Suppressor macrophage treated with lipopolysaccharide for 1 hour (primary cell): ENCODE measurements at places on chromosomes 2 and 18.

- DNase-seq = peak; percentile 38
Measured at GRCh38 chr2:135948642-135949355, 36.6 kb downstream of the DARS1 start.

DNA sequence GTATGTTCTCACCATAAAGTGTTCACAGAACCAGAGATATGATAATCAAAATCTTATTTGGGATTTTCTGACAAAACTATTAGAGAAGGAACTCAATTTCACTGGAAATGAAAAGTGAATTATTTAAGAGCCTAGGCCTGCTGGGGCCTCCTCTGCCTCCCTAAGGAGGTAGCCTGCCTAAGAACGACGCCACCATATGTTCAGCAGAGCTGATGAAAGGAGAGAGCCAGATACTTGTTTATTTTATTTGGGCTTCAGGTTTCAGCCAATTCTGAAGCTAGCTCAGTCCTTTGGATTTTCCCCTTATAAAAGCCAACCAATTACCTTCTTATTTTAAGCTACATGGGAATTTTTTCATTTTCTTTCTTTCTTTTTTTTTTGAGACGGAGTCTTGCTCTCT lies 433.1 kb upstream of the MAP2 start:
- DNase-seq = no peak

- no peak for DNase-seq
Measured at GRCh38 chr2:85642725-85643124, 25.3 kb downstream of the SFTPB start.

- DNase-seq = no peak
Measured at GRCh38 chr18:2138552-2138951, 432.8 kb downstream of the METTL4 start.

DNA sequence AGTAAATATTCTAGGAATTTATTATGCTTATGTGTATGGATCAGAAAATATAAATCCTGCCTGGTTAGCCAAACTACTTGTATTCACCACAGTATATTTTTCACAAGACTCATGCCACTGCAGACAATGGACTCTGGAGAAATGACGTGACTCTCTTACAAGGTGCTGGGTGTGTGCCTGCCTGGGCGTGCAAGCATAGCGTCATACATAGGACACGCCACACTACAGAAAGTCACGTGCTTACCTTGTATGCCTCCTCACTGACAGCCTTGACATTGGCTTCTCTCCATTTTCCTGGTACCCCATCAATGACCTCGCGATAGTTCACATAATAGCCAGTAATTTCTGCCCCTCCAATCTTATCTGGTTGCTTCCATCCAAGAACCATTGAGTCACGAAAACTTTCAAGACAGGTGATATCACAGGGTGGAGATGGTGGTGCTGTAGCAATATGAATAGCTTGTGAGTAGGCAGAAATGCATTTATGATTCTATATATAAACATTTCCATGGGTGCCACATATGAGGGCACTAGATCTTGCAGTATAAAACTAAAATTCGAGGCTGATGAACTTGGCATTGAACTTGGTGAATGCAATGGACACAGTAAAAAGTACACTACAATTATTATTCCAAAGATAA lies 93.2 kb downstream of the MYOM1 start:
- DNase-seq = no peak

- no peak for DNase-seq
Measured at GRCh38 chr2:196587739-196588138, 51.8 kb upstream of the CCDC150 start.

DNA sequence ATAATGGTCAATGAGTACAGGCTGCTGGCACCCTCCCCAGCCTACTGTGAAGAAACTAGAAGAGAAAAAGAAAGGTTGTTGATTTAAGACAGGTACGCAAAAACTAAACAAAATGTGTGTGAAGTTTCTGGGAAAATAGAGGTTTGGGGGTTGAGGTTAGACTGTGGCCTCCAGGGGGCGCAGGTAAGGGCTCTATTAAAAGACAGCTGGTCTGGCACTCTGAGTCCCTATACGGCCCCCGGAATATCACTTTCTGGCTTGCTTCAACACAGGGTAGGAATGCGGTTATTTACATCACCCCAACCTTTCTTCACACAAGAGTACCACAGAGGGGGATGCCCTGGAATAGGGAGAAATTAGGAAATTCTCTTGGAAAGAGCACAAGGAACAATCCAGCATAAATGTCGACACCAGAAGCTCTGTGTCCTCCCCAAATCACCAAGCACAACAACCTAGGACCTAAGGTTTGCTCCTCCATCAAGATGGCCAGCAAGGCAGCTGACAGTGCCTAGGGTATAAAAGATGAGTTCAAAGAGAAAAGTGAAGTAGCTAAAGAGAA lies 480.8 kb upstream of the KLHL29 start:
- peak; percentile 55 for DNase-seq

- DNase-seq = no peak
Measured at GRCh38 chr18:22279741-22280452, 110.5 kb downstream of the GATA6 start.

DNA sequence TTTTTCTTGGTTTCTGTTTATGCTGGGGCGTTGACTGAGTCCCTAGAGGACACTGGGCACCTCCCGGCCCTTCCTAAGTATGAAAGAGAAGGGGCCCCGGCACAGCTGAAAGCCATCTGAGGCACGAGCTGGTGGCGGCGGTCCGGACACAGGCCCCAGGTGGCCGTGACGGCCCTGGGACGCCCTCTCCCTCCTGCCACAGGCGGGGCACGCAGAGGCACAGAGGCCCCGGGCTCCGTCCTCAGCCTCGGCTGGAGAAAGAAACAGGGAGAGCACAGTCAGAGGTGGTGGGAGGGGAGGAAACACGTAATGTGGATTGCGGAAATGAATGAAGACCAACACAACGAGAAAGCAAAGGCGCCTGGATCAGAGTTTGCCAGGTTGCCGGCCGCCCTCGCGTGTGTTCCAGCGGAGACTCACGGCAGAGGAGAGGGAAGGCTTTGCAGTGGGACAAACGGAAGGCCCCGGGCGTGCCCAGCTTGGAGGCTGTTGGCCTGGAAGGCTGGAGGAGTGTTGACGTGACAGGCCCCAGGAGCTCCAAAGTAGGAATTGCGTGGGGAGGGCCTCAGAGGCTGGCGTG lies 119.1 kb downstream of the PTGR3 start:
- DNase-seq = no peak

GRCh38 chr2:235688511-235689426 lies 194.9 kb downstream of the AGAP1 start:
- DNase-seq = no peak

GRCh38 chr2:43798300-43798699 lies 24.5 kb downstream of the DYNC2LI1 start:
- no peak for DNase-seq

GRCh38 chr2:128308889-128309279 lies 9.8 kb downstream of the HS6ST1 start:
- no peak for DNase-seq

DNA sequence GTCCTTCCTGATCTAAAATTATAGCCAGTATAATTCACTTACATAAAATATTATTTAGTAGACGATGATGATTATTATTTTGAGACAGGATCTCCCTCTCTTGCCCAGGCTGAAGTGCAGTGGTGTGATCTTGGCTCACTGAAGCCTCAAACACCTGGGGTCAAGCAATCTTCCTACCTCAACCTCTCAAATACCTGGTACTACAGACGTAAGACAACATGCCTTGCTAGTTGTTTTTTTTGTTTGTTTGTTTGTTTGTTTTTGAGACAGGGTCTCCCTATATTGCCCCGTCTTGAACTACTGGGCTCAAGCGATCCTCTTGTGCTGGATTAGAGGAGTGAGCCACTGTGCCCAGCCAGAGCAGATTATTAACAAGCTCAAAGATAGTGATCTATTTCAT lies 399.1 kb upstream of the ZNF804A start:
- no peak for DNase-seq

GRCh38 chr2:202084265-202084664 lies 11.2 kb downstream of the KIAA2012 start:
- DNase-seq = no peak
